ENCODE measurements at places on chromosomes 16 and 17.

- no peak for DNase-seq
Observed at GRCh38 chr16:10972108-10972818, 27.9 kb downstream of the CLEC16A start.

DNA sequence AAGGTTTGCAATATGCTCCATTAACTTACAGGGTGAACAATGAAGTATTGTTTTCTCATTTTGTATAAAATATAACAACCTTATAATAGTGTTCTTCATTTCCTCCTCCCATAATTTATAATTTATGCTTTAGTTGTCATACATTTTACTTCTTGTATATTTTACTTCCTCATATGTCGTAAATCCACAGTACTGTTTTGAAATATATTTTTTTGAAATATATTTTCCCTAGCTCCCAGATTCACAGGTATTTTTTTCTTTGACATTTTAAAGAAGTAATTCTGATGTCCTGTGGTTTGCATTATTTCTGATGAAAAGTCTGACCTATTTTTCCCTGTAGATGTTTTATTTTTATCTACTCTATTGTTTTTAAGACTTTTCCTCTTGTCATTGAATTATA, 52.7 kb downstream of the VMP1 start:
- no peak for DNase-seq

- DNase-seq: no peak
Observed at GRCh38 chr16:78225919-78226318, 126.5 kb downstream of the WWOX start.

DNA sequence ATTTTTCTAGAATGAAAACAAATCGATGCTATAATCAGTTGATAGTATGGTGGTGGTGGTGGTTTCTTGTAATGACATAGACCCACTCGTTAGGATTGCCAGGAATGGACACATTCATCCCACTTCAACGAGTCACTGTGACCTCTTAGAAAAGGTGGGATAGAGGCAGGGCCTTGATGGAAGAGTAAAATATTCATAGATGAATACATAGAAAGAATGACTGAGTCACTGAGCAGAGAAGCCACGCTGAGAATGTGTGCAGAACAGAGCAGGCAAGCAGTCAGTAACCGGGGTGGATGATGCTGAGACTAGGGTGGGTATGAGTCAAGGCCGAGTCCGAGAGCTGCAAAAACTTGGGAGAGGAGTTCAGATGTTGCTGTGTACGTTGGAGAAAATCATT, 129.9 kb downstream of the PITPNC1 start:
- no peak for DNase-seq

DNA sequence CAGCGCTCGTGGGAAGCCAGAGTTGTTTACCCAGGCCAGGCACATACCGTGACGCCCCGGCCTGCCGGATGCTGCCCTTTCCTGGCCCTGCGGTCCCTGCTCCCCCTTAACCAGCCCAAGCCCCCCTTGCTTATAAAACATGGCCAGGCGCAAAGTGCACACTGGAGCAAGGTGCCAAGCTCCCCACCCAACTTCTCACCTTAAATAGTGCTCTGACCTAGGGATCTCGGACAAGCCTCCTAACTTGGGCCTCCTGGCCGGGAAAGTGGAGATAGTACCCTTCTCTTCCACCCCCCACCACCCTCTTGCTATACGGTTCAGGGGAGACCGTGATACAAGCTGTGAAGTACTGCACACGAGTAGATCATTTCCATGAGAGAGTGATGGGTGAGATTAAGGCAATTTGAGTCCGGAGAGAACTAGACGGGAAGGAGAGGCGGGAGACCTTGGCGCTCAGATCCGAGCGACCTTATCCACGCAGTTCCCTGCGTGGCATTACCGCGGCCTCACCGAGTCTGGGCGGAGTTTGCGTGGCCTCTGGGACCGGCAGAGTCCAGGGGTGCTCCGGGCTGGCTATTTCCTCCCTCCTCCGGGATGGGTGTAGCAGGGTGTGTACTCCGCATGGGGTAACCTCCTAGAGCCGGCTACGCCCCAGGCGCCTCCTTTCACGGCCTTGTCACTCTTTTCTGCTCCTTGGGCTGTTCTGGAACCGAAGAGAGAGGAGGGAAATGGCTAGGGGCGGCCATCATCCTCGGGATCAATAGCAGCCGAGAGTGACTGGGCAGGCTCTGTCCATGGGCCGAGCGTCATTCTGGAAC, 4.4 kb upstream of the LHX1 start:
- no peak for DNase-seq

GRCh38 chr16:1991135-1991551, 1.4 kb downstream of the SYNGR3 start:
- DNase-seq: no peak

DNA sequence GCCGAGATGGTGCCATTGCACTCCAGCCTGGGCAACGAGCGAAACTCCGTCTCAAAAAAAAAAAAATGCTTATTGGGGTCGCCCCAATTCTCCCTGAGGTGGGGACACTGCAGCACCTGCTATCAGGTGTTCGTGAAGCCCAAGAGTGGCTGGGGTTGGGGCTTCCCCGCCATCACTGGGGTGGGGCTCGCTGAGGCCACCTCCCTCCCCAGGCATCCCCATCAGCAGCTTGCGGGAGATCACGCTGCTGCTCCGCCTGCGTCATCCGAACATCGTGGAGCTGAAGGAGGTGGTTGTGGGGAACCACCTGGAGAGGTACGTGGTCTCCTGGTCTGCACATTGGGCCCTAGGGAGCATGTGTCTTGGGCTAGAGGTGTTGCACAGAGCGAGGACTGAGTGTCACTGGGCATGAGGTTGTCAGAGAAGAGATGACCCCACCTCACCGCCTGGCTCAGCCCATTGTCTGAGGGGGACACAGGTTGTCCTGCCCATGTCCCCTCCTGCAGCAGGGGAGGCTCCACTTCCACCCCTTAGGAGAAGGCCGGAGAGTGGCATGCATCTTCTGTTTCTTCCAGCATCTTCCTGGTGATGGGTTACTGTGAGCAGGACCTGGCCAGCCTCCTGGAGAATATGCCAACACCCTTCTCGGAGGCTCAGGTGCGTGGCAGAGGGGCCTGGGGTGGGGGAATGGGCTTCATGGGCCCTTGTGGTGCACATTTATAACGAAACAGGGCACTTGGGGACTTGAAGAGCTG, 4.9 kb downstream of the CDK10 start:
- DNase-seq: no peak

- DNase-seq: no peak
Observed at GRCh38 chr16:73205153-73205886, 157.4 kb upstream of the ZFHX3 start.

DNA sequence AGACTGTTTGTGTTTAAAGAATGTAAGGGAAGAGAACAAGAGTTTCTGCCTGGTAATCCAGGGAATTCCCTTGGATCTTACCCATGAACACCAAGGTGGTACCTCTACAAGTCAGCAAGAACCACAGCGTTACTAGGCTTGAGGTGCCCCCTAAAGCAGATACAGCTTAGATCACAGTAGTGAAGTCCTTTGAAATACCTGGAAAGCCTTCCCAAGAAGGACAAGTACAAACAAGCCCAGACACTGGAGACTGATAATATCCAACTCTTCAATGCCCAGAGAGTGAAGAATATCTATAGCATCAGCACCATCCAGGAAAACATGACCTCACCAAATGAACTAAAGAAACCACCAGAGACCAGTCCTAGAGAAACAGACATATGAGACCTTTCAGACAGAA, 3.8 kb upstream of the APPBP2 start:
- no peak for DNase-seq

- DNase-seq: no peak
Observed at GRCh38 chr17:36650096-36650775, 48.9 kb downstream of the MRM1 start.

DNA sequence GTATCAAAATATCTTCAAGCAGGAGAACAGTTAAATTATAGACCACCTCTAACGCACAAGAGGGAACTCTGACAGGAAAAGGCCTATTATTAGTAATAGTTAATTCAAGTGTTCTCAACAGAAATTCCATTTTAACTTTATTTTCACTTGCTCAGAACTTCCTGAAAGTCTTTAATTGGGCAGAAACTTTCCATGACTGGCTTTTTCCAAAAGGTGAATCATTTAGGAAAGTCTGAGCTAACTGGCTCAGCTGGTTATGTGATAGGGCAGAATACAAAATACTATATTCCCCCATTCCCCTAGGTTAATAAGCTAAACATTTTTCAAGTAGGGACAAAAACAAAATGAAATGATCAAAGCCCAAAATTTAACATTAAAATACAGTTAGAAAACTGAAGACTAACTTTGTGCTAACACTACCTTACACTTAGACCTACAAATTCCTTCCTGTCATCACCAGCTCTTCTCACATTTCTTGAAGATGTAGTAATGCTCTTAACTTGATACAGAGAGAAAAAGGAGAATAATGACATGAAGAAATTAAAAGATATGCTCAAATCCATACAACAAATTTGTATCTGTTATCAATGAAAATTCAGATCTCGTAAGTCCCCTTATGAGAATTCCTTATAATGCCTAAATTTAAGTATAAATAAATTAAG, 31.0 kb downstream of the CFDP1 start:
- no peak for DNase-seq

GRCh38 chr17:66945147-66945835, 19.2 kb upstream of the CACNG4 start:
- no peak for DNase-seq

DNA sequence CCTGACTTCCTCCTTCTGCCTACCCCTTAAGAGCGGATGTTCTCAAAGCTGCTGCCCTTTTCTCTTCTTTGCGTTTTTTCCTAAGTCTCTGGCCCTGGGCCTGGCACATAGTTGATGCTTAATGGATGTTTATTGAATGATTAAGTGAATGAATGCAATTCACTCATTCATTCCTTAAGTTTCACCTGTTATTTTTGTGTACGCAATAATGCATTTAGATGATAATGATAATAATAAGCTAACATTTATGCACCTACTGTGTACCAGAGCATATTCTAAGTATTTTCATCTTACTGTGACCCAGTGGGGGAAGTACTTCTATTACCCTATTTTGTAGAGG, 4.4 kb downstream of the CCL5 start:
- no peak for DNase-seq

DNA sequence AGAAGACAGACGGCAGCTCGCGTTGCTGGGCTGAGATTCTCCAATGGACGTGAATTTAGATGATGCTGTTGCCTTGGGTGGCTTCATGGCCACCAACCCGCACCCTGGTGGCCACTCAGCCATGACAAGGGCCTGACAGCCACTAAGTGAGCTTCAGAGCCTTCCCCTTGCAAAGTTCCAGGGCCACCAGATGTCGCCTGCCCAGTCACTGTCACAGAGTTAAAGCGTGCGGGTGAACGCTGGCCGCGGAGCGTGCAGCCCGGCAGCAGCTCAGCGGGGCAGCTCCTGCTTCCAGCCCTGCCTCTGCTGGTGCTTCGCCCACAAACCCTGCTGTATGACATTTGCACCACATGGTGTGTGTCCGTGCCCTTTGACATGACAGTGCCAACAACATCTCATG, 13.3 kb upstream of the KREMEN2 start:
- DNase-seq: no peak

DNA sequence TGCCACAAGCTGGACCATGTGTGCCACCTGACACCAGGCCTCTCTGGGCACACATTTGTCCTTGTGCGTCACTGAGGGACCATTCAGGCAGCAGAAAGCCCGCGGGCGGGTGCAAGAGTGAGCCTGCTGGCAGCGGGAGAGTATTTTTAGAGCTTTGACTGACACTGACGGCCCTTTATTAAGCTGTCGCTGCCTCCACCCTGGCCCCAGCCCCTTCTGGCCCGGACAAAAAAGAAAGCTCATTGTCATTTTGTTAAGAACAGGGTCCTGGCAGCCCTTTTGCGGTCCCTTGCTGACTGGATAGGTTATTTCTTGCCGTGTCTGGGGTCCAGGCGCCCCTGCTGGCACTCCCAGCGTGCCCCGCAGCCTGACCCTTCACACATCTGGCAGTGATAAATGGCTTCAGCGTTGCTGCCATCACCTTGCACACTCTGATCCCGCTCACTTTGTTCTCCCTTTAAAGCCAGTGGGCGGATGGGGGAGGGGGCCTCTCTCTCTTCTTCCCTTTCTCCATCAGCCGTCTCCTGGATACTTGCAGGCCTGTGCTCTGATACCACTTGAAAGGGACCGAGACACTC, 78.4 kb upstream of the NKD1 start:
- DNase-seq: no peak

- DNase-seq: no peak
Observed at GRCh38 chr17:36614933-36615332, 13.6 kb downstream of the MRM1 start.

GRCh38 chr17:1868090-1868489, 38.3 kb downstream of the RPA1 start:
- no peak for DNase-seq

- DNase-seq: no peak
Observed at GRCh38 chr16:54070789-54071343, 215.7 kb downstream of the IRX3 start.

- DNase-seq: no peak
Observed at GRCh38 chr17:55340176-55340575, 75.4 kb downstream of the HLF start.

GRCh38 chr17:74770498-74771318, 5.4 kb downstream of the NAT9 start:
- DNase-seq: peak; percentile 92

DNA sequence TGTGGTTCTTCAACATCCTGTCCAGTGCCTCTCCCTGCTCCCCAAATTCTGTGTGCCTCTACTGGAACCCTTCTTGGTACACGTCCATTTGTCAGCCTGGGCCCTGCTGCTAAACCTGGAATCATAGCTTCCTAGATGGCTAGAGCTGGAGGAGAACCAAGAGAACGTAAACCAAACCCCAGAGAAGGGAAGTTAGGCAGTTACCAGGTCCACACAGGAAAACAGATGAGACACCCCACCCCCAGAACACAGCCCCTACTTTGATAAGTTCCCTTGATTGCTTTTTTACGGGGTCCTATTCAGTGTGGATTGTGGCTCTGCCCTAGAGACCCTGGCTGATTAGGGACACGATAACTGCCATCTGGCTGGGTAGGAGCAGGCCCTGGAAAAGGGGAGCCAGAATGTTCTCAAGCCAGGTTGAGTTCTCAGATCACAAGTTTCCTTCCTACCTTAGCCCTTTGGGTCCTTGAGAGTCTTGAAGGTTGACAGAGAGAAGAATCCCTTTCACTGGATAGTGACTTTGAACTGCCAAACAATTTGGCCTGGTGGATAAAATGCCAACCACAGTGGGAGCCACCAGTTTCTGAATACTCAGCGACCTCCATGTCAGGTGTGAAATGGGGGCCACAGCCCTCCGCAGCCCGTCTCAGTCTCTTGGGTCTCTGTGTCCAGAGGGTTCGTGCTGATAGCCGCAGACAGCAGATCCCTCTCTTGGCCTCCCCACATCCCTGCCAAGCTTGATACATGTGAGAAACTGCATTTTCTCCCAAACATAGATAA, 7.9 kb downstream of the TBX4 start:
- DNase-seq: no peak

DNA sequence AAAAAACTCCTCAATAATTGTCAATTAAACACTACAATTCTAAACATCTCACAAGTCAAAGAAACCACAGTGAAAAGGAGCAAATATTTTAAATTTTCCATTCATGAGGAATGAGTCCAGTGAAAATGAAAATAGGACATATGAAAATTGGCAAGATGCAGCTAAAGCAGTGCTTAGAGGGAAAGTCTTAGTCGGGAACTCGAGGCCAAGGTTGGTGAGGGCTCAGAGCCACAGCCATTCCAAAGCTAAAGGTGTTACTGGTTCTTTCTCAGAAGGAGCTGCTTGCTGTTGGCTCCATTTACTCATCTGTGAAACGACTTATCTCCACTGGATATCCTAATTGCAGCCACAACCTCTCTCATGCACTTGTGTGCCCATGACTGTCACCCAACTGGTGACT, 6.5 kb downstream of the SLC38A8 start:
- no peak for DNase-seq

GRCh38 chr17:7260651-7261378, 1.5 kb downstream of the CLDN7 start:
- DNase-seq: no peak

GRCh38 chr17:52537421-52537820, 378.9 kb upstream of the CA10 start:
- DNase-seq: no peak
